ENCODE measurements at places on chromosomes 5 and 9.

- no peak for DNase-seq
Observed at GRCh38 chr5:128174951-128175350, 91.4 kb downstream of the SLC12A2 start.

DNA sequence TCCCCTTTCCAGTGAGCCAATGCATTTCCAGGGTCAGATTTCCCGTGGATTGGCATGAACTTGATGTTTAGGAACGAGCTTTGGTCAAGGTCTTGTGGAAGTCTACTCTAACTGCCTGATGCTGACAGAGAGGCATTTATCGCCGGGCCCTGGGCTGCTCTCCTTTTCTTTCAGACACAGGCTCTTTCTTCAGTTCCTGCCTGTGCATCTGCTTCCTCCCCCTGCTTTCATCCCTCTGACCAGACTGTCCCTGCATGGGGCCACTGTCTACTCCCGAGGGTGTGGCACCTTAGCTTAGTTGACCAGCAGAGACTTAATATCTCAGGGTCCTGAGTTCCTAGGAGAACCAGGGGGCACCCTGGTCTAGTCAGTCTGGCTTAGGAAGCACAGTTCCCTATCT, 41.2 kb downstream of the RALGPS1 start:
- no peak for DNase-seq

GRCh38 chr9:118088090-118088489, 383.9 kb downstream of the TLR4 start:
- DNase-seq = no peak

GRCh38 chr9:112487799-112488340, 1.2 kb downstream of the KIAA1958 start:
- no peak for DNase-seq

GRCh38 chr5:63245271-63245670, 666.7 kb downstream of the LRRC70 start:
- DNase-seq = no peak

DNA sequence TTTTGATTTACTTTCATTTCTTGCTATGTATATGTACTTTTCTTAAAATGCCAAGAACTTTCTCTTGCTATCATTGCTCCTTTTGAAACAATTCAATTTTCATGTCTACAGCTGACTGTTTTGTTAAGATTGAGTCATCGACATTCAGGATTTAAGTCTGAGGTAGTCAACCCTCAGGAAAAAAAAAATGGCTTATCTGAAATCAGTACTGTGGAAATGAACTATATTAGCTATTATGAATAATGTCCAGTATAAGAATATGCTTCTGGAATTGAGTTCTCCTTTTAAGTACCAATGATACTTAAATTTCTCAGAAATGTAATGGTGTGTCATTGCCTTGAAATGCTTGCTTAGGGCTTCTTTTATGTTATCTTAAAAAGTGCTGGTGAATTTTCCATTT, 37.9 kb downstream of the TNFAIP8 start:
- DNase-seq = no peak

DNA sequence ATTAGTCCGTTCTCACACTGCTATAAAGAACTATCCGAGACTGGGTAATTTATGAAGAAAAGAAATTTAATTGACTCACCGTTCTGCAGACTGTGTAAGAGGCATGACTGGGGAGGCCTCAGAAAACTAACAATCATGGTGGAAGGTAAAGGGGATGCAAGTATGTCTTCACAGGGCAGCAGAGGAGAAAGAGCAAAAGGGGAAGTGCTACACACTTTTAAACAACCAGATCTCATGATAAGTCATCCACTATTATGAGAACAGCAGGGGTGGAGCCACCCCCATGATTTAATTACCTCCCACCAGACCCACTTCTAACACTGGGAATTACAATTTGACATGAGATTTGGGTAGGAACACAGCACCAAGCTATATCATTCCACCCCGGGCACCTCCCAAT, 26.6 kb downstream of the FST start:
- DNase-seq = no peak

DNA sequence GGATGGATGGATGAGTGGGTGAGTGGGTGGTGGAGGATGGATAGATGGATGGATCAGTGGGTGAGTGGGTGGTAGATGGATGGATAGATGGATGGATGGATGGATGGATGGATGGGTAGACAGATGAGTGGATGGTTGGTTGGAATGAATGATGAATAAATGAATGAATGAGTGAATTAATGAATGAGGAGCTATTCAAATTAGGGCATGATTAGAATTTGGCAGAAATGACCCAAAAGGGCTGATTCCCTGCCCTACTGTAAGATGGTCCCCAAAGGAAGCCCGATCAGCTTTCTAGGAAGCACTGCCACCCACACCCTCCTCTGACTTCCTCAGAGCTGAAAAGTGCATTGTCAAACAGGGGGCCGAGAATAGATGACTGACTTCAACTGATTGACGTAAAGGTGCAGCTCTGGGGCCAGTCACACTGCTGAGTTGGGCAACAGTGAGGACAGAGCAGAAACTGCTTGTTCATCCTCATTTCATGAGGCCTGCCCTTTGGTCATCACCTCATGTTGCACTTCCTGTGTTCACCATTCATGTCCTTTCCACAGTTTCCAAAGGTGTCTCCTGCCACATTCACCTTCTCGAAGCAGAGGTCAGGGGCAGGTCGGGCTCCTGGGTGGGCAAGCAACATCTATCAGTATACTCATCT, 34.3 kb downstream of the NIPAL4 start:
- DNase-seq = no peak

DNA sequence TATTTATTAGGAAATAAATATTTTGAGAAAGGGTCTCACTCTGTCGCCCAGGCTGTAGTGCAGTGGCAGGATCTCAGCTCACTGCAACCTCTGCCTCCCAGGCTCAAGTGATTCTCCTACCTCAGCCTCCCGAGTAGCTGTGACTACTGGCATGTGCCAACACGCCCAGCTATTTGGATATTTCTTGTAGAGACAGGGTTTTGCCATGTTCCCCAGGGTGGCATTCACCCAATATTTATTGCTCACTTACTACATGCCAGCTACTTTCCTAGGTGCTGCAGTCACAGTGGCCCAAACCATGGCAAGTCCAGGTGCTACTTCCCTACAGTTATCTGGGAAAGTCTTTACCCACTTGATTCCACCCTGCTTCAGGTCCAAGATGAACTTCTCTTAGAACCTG, 8.3 kb upstream of the MED7 start:
- DNase-seq = no peak

DNA sequence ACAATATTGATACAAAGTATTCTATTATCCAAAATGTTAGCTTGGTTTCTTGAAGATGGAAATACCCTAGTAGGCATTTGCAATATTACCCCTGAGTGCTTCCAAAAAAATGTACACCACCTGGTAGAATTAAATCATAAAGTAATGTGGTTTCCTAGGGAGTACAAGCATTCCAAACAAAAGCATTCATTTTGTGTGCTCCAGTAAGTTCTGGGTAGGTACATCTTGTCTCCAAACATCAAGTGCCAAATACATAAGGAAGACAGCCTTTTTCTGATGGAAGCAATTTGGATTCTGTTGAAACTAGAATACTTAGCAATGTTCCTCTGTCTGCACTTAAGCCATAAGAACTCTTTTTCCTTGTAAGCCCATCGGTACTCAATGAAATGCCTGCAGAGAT, 73.1 kb upstream of the IL7R start:
- DNase-seq = no peak

- no peak for DNase-seq
Observed at GRCh38 chr9:18923671-18924430, 109.2 kb downstream of the SAXO1 start.

GRCh38 chr5:83955916-83956315, 235.3 kb upstream of the HAPLN1 start:
- DNase-seq = no peak

GRCh38 chr5:56161927-56162326, 71.2 kb downstream of the ANKRD55 start:
- DNase-seq = no peak

DNA sequence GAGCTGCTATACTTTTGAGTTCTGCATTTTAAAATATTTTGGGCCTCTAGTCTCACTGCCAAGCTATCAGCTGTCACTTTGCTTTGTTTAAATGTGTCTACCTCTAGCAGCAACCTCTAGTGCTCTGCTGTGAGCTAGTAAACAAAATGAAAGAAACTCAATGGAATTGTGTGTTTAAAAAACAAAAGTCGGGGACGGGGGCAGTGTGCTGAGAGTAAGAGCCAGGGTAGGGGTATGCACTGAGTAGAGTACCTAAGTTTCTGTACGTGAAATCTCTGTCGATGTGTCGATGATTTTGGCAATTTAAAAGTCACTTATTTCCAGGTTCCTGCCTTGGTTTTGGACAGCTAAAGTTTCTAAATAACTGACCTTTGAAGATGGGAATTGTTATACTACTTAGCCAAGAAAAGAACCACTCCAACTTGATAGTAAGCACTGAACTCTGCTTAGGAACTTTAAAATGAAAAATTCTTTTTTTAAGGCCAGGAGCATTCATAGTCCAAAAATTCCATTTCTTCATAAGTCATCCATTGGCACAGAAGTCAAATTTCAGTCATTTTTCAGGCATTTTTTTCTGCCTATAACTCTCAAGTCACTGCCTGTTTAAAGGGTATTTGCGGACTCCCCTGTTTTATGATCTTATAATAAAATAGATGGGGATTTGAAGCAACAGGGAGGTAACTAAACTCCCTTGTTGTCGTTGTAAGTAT, 111.5 kb downstream of the SAXO1 start:
- DNase-seq = no peak

DNA sequence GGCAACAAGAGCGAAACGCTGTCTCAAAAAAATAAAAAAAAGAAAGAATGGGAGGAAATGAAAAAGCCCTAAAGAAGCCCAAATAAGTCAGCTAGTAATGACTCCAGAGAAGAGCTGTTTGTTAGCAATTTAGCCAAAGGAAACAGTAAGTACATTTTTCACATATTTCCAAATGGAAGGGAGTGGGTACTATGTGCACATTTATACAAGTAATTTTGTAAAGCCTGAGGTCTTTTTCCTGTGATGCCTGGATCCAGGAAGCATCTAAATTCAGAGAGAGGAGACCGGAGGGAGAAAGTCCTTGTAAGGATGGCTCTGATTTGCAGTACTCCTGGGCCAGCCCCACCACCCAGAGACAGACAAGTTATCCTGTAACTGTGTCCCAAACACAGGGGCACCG, 14.7 kb downstream of the FBP1 start:
- no peak for DNase-seq

- DNase-seq = no peak
Observed at GRCh38 chr5:113128082-113128481, 151.5 kb downstream of the DCP2 start.

GRCh38 chr5:132471944-132472343, 18.6 kb downstream of the IRF1 start:
- no peak for DNase-seq

- DNase-seq = no peak
Observed at GRCh38 chr9:2745560-2746380, 28.5 kb downstream of the KCNV2 start.

GRCh38 chr9:18330401-18331309, 143.3 kb upstream of the ADAMTSL1 start:
- no peak for DNase-seq

- DNase-seq = no peak
Observed at GRCh38 chr9:128636024-128636390, 20.6 kb downstream of the DYNC2I2 start.

DNA sequence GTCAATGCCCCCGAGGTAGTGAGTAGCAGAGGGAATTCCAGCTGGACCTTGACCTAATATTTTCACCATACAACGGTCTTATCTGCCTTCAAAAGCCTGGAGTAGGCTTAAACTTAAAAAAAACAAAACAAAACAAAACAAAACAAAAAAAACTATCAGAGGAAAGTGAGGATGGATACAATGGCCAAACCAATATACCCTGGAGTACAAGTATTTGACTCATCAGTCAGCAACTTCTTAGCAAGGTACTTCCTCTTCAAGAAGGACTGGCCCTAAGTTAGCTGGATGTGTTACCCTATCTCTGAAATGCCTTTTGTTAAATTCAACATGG, 160.6 kb upstream of the GNA14 start:
- DNase-seq = no peak

DNA sequence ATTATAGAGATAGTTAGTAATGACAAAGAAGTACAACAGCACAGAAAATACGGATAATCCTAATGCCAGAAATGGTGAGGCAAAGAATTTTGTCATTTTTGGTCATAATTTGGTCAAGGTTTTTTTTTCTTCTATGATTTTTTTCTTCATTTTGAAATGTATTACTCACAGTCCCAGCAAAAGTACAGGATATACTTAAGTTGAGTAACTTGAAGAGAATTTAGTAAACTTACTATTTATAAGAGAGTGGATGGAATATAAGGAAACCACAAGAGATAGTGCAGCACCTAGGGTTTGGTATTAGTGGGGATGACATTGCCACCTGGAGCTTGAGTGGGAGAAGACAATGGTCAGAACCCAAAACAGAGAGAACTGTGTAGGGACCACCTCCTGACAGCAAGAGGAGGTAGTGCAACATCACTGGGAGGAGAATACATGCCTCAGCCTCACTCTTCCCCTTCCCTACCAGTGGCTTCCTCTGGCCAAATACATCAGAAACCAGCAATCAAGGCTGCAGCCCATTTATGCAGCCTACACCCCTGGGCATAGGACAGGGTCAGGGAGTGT, 434.5 kb upstream of the TRPC7 start:
- DNase-seq = no peak

GRCh38 chr5:56305001-56305950, 72.1 kb upstream of the ANKRD55 start:
- no peak for DNase-seq

GRCh38 chr9:137952976-137953666, 75.5 kb downstream of the CACNA1B start:
- no peak for DNase-seq

- DNase-seq = no peak
Observed at GRCh38 chr5:32494827-32495226, 50.3 kb upstream of the ZFR start.

GRCh38 chr9:105510024-105510423, 47.9 kb upstream of the FKTN start:
- no peak for DNase-seq

DNA sequence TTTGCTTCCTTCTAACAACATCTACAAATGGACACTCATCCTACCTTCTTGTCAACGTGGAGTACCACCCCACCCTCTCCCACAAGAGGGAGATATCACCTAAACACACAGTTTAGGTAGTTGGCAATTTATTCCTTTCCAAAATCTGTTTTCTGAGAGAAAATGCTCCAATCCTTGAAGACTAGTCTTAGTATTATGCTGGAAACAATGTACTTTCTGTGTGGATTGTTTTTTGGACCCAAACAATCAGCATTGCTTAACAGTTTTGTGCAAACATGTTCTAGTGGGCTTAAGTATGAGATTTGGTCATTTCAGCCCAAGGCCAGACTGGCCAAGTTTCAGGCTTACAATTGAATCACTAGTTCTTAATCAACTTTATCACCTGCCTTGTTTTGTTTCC, 359.1 kb downstream of the ARHGEF28 start:
- DNase-seq = no peak

GRCh38 chr9:126631254-126631653, 17.5 kb downstream of the LMX1B start:
- no peak for DNase-seq

GRCh38 chr5:2140501-2141175, 257.9 kb upstream of the IRX4 start:
- DNase-seq = no peak
